PC-3 (cell line): ENCODE measurements at places on chromosomes 3 and 15. TPM values are rescaled to one million over a fixed set of nuclear protein-coding genes. Genes with fewer than 3 reads are reported as not detected.

- no peak for DNase-seq
- H3K27ac ChIP-seq = no peak overlapping the region
- H3K4me3 ChIP-seq = no peak overlapping the region
- H3K4me1 ChIP-seq = peaks cover 7% of the 10 kb centered on the region
- peaks cover 52% of the 10 kb centered on the region for H3K27me3 ChIP-seq
Observed at GRCh38 chr15:34679291-34679690, 75.5 kb downstream of the GJD2 start.

DNA sequence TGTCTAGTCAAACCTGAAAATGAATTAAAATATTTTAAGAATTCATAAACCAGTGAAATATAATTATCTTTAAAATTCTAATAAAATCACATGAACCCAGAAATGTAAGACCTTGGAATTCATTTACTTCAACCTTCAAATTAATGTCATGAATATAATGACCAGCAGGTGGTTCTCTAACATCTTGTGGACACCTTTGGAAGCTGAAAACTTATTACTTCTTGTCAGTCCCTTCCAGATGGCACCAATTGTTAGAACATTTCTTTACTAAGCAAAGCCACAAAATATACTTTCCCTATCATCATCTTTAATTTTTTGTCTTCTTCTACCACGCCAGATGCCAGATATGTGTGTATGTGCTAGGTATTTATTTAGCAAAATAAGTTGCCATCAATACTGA, 240.0 kb downstream of the MBNL1 start:
- DNase-seq = peak; percentile 61
- no peak overlapping the region for H3K27ac ChIP-seq
- no peaks in the 10 kb centered on the region for H3K36me3 ChIP-seq
- no peak overlapping the region for H3K4me3 ChIP-seq
- H3K4me1 ChIP-seq = no peaks in the 10 kb centered on the region

The ATP8B4 gene
- not detected in 2 replicates for total RNA-seq

DNA sequence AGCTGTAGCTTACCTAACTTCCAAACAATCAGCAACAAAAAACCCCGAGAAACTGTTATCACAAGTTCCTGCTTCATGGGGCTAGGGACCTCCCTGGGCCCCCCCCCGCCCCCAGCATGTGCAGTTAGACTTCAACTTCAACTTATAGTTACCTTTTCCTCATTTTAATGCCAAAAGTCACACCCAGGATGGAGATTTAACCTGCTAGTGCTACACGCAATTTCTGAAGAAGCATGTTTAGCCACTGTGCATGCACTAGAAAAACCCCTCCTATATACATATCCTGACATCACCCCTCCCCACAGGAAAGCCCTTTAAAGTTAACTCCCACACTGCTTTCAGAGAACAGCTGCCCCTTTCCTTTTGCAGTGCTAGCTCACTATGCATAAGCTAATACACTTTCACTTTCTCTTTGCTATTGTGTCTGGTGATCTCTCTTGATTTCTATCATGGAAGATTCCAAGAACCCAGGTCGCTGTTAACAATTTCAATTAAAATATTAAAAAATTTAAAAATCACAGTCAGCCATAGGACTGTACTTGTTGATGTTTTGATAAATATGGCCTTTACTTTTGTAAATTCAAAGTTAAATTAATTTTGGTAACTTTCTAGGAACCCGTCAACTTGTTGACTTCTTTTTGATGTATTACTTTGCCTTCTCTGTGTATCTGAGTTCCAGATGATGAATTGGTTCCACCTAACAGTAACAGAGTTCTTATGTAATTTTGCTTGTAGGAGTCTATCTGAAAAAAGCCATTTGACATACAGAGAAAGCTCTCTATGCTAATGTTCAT, 75.2 kb upstream of the ACAD9 start:
- no peak overlapping the region for H3K27ac ChIP-seq
- no peaks in the 10 kb centered on the region for H3K27me3 ChIP-seq
- peaks cover 14% of the 10 kb centered on the region for H3K4me1 ChIP-seq
- peaks cover 23% of the 10 kb centered on the region for H3K36me3 ChIP-seq

The MESP2 gene
- total RNA-seq = 1.1 and 1.3 TPM in 2 replicates

The PLA2G4E gene
- not detected in 2 replicates for total RNA-seq

The ACTRT3 gene
- 2.6 and 4.1 TPM in 2 replicates for total RNA-seq

DNA sequence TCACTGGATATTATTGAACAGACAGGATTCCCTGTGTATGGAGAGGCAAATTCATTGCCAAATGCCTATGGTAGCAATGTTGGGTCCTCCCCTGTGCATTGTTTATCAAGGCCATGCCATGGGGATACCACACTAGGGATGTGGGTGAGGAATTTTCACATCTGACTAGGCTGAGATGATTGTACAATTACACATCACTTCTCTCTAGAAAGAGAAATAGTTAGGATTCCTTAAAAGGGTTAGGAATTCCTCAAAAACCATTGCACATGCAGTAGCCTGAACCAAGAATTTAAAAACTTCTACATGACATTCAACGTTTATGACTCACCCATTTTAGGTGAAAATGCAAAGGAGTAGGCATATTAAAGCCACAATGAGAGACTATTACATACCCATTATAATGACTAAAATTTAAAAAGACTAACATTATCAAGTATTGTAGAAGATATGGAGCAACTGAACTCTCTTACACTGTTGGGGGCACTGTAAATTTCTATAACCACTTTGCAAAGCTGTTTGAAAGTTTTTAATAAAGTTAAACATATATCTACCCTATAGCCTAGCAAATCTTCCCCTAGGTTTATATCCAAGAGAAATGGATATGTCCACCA, 175.9 kb downstream of the THRB start:
- H3K4me3 ChIP-seq = no peak overlapping the region
- peak; percentile 92 for DNase-seq
- H3K27me3 ChIP-seq = no peaks in the 10 kb centered on the region
- 0 out of 2 replicates have a peak overlapping the region, but pooled peaks have one; percentile 4 for H3K27ac ChIP-seq

DNA sequence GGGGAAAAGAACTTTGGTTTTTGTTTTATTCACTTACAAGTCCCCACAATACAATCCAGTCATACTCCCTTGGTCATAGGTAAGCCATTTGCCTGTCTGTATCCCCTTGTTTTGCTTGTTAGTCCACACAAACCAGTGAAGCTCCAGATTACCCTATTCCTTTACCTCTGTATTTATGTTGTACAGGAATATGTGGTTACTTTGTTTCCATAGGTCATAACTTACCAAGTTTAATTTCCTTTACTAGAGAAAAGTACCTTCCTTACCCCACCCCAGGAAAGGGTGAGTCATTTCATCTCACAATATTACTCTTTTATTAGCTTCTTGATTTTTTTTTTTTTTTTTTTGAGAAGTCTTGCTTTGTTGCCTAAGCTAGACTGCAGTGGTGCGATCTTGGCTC, 113.4 kb upstream of the LRRFIP2 start:
- DNase-seq = peak; percentile 69
- H3K27me3 ChIP-seq = no peaks in the 10 kb centered on the region
- peaks cover 41% of the 10 kb centered on the region for H3K4me1 ChIP-seq
- peak overlapping the region; percentile 69 for H3K27ac ChIP-seq
- no peak overlapping the region for H3K4me3 ChIP-seq
